ENCODE measurements at places on chromosomes 4 and X. TPM values are rescaled to one million over a fixed set of nuclear protein-coding genes. Genes with fewer than 3 reads are reported as not detected.

UCP1 gene
- not detected for total RNA-seq

DMRTC1 gene
- not detected for total RNA-seq

MAB21L2 gene
- total RNA-seq: not detected

MGARP gene
- 4.2 TPM for total RNA-seq

SSX1 gene
- not detected for total RNA-seq

FGF2 gene
- 27.5 TPM for total RNA-seq

PDGFRA gene
- 201 TPM for total RNA-seq

SLITRK4 gene
- 4.2 TPM for total RNA-seq

BEND4 gene
- total RNA-seq: 0.05 TPM

PHF8 gene
- 21.3 TPM for total RNA-seq

DCAF12L2 gene
- total RNA-seq: 2.4 TPM

SLC34A2 gene
- 0.19 TPM for total RNA-seq

FGF5 gene
- not detected for total RNA-seq

SYN1 gene
- total RNA-seq: 1.2 TPM

ACE2 gene
- total RNA-seq: 1.0 TPM

HTN3 gene
- not detected for total RNA-seq

SPATA18 gene
- total RNA-seq: 5.8 TPM

AFP gene
- not detected for total RNA-seq

PASD1 gene
- total RNA-seq: not detected

MAGEA12 gene
- not detected for total RNA-seq

NSG1 gene
- 0.57 TPM for total RNA-seq

MMRN1 gene
- 72.8 TPM for total RNA-seq

GPR101 gene
- not detected for total RNA-seq

CD40LG gene
- total RNA-seq: not detected

CSAG1 gene
- total RNA-seq: not detected

ETDB gene
- not detected for total RNA-seq

HSD17B10 gene
- total RNA-seq: 72.7 TPM

CSN3 gene
- not detected for total RNA-seq

OTC gene
- total RNA-seq: 3.2 TPM

GDPD2 gene
- not detected for total RNA-seq

TLR6 gene
- total RNA-seq: 4.9 TPM

EGF gene
- total RNA-seq: not detected

ARMCX4 gene
- 14.6 TPM for total RNA-seq

RAB33A gene
- total RNA-seq: 12.7 TPM

All from posterior vena cava (tissue), 2 donors.